ENCODE measurements at places on chromosomes 11 and 22. TPM values are rescaled to one million over a fixed set of nuclear protein-coding genes. Genes with fewer than 3 reads are reported as not detected.

Gene HINFP
- total RNA-seq = 16.5 TPM

Gene PGR
- 8.6 TPM for total RNA-seq

Gene SC5D
- total RNA-seq = 77.1 TPM

Gene TENM4
- 27.8 TPM for total RNA-seq

Gene ANGPTL5
- not detected for total RNA-seq

Gene NAALADL1
- total RNA-seq = 11.7 TPM

Gene PDGFB
- total RNA-seq = 5.8 TPM

Gene PHF21B
- total RNA-seq = 0.63 TPM

Gene ZP1
- not detected for total RNA-seq

Gene MRGPRX4
- total RNA-seq = not detected

Gene GPHA2
- total RNA-seq = not detected

Gene DEPDC7
- total RNA-seq = 10.5 TPM

Gene OR51I2
- not detected for total RNA-seq

Gene CARD16
- 16.2 TPM for total RNA-seq

Gene TSG101
- total RNA-seq = 46.2 TPM

Gene DAGLA
- 1.8 TPM for total RNA-seq

Gene SAA1
- not detected for total RNA-seq

Gene TRIM29
- total RNA-seq = 32.3 TPM

Gene RNF121
- 22.5 TPM for total RNA-seq

Gene BRSK2
- total RNA-seq = 3.0 TPM

Gene OR4S1
- not detected for total RNA-seq

Gene GP1BB
- 1.6 TPM for total RNA-seq

Gene RAG1
- total RNA-seq = 1.6 TPM

Gene CAPN1
- 94.3 TPM for total RNA-seq

Gene H19
- total RNA-seq = 6,669 TPM

Gene SOX10
- 4.5 TPM for total RNA-seq

Gene SMTN
- 149 TPM for total RNA-seq

Gene ADAMTS8
- 8.9 TPM for total RNA-seq

Gene TUB
- 32.2 TPM for total RNA-seq

Gene OR52K1
- not detected for total RNA-seq

Gene ARL2
- 37.9 TPM for total RNA-seq

Gene OR10V1
- not detected for total RNA-seq

Gene DMC1
- 6.9 TPM for total RNA-seq

Gene BACE1
- total RNA-seq = 19.1 TPM

Gene TRIM22
- 49.1 TPM for total RNA-seq

Gene CDC42BPG
- 4.3 TPM for total RNA-seq

Gene CASP5
- total RNA-seq = 0.74 TPM

Gene TIMM10
- 14.3 TPM for total RNA-seq

Gene DERL3
- 0.74 TPM for total RNA-seq

Gene CEP126
- 8.2 TPM for total RNA-seq

Gene KDM2A
- 74.8 TPM for total RNA-seq

Gene OR2AG2
- total RNA-seq = 0.26 TPM
